Thymus (tissue), 14 donors: ENCODE measurements at places on chromosomes 1 and 21.

DNA sequence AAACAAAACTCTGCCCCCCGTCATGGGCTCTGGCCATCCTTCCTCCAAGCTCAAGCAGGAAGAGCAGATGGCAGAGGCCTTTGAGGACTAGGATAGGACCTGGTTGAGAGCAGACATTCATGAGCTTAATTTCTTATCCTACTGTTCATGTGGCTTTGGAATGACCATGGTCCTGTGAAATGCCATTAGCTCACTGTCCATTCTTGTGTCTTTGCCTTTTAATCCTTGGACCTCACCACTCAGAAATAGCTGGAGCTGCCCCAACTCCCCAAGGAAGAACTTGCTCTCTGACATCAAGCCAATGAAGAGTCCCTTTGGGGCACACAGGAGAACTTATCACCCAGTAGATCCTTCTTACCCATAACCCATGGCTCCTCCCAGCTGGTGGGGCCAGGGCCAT lies 11.6 kb upstream of the FAM20B start:
- H3K27ac ChIP-seq = no peak overlapping the region
- no peaks in the 10 kb centered on the region for H3K36me3 ChIP-seq
- H3K4me1 ChIP-seq = no peaks in the 10 kb centered on the region
- no peak overlapping the region for H3K4me3 ChIP-seq

DNA sequence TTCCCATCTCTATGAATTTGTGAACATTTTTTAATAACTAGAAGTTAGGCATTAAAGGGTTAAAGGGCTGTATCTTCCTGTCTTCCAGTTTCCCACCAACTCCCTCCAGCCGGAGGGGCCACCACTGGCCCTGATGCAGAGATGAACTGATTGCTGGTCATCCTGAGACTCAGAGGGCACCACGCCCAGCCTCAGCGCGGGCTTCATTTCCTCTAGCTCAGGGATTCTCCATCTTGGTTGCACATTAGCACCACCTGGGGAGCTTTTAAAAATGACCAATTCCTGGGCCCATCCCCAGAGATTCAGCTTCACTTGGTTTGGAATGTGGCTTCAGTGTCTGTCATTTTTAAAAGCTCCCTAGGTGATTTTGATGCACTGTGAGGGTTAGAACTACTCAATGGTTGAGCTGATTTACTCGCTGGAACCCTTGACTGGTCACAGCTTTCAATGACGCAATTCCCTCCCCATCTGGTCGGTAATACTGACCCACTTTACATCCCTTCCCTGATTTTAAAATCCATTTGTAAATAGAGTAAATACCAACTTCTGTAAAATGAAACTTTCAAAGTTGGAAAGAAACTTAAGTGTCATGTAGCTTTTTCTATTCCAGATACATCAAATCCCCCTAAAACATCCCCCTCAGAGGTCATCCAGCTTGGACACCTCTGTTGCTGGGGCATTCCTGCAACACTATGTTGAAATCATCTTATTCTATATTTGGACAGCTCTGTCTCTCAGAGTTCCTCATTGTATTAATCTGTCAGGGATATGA lies 5.1 kb downstream of the NAV1 start:
- no peak overlapping the region for H3K27ac ChIP-seq
- H3K36me3 ChIP-seq = no peaks in the 10 kb centered on the region
- peaks cover 25% of the 10 kb centered on the region for H3K27me3 ChIP-seq
- H3K4me3 ChIP-seq = no peak overlapping the region
- H3K4me1 ChIP-seq = peaks cover 9% of the 10 kb centered on the region
- no peak for DNase-seq

DNA sequence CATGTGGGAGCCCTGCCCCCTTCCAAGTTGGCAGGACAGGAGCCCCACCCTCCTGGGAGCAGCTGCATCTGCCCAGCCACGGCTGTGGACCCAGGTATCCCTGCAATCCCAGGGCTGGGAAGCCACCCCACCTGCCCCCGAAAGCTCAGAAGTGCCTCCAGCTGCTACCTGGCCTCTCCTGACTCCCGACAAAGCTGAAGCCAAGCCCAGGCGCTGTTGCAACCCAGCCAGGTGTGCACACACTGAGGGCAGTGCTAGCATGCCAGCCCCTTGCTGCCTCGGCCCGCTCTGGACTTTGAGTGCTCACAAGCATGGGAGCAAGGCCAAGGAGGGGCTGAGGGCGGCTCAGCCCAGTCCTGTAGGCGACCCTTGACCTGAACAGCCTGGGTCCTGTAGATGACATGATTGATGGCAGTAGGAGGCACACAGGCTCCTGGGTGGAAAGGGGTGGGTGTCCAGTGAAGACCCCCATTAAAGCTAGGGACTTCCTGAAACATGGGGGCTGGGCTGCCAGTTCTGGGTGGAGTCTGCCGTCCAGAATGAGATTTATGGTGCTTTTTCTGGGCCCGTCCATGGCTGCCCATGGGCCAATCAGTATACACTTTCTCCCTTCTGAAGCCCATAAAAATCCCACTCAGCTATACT lies 2.8 kb upstream of the SSU72 start:
- no peak overlapping the region for H3K4me3 ChIP-seq
- H3K4me1 ChIP-seq = peaks cover 16% of the 10 kb centered on the region
- H3K36me3 ChIP-seq = no peaks in the 10 kb centered on the region
- H3K27me3 ChIP-seq = no peaks in the 10 kb centered on the region
- no peak for DNase-seq

GRCh38 chr1:242427519-242427918 lies 97.0 kb downstream of the PLD5 start:
- no peak for DNase-seq
- no peaks in the 10 kb centered on the region for H3K27me3 ChIP-seq
- H3K36me3 ChIP-seq = no peaks in the 10 kb centered on the region
- H3K27ac ChIP-seq = peak overlapping the region; percentile 51
- no peak overlapping the region for H3K4me3 ChIP-seq

DNA sequence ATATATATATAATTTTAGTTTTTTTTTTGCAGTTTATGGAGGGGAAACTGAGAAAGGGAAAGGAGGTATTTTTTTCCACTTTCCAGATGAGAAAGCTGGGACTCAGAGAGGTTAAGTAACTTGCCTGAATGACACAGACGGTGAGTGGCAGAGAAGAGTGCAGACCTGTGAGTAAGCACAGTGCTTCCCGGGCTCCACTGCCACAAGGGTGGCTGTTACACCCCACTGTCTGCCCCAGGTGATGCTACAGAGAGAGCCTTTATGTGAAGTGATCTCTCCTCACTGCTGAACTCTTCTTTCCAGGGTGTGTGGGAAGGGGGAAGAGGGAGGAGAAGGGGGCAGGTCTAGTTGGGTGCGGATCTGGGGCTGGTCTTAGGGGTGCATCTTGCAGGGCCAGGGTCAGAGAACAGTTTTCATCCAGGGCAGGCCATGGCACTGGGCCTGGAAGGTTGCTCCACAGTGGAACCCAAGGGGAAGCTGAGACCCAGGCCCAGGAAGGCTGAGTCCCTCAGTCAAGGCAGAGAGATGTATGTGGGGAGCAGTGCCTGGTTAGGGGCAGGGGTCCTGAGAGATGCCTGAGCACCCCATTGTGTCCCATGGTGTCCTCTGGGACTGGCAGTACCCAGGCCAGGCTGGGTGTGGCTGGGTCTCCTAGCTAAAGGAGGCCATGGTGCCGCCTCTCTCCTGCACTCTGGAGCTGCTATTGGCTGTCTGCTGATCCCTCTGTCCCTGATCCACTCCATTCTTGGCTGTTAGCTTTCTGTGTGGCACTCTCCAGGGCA lies 357.5 kb downstream of the PTPRU start:
- no peak overlapping the region for H3K4me3 ChIP-seq
- DNase-seq = no peak
- no peaks in the 10 kb centered on the region for H3K36me3 ChIP-seq
- no peak overlapping the region for H3K27ac ChIP-seq
- no peaks in the 10 kb centered on the region for H3K4me1 ChIP-seq
- H3K27me3 ChIP-seq = no peaks in the 10 kb centered on the region

- no peaks in the 10 kb centered on the region for H3K27me3 ChIP-seq
- no peaks in the 10 kb centered on the region for H3K4me1 ChIP-seq
- H3K27ac ChIP-seq = no peak overlapping the region
- no peaks in the 10 kb centered on the region for H3K36me3 ChIP-seq
These were observed 14.2 kb downstream of the CLIC4 start for GRCh38 chr1:24759492-24759891.

DNA sequence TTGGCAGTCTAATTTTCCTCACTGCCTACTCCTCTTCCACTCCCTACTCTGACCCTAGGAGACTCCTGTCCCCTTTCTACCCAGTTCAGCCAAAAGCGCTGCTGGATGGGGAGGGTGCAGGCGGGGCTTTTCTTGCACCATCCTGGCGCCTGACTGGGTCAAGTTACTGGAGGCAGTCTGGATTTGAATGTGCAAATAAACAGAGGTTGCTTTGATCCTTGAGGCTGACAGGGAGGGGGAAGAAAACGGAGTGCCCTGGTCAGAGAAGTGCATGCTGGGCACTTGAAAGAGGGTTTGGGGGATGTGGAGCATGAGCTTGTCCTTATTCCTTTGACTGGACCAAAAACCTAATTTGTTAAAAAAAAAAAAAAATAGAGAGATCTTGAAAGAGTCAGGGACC lies 76.8 kb upstream of the SOX13 start:
- no peaks in the 10 kb centered on the region for H3K4me1 ChIP-seq
- no peak overlapping the region for H3K27ac ChIP-seq
- no peak for DNase-seq
- no peak overlapping the region for H3K4me3 ChIP-seq
- peaks cover 3% of the 10 kb centered on the region for H3K27me3 ChIP-seq

- no peak overlapping the region for H3K4me3 ChIP-seq
- H3K36me3 ChIP-seq = no peaks in the 10 kb centered on the region
- DNase-seq = no peak
- H3K4me1 ChIP-seq = no peaks in the 10 kb centered on the region
- no peaks in the 10 kb centered on the region for H3K27me3 ChIP-seq
These were observed 678.1 kb upstream of the CXADR start for GRCh38 chr21:16834791-16835190.

DNA sequence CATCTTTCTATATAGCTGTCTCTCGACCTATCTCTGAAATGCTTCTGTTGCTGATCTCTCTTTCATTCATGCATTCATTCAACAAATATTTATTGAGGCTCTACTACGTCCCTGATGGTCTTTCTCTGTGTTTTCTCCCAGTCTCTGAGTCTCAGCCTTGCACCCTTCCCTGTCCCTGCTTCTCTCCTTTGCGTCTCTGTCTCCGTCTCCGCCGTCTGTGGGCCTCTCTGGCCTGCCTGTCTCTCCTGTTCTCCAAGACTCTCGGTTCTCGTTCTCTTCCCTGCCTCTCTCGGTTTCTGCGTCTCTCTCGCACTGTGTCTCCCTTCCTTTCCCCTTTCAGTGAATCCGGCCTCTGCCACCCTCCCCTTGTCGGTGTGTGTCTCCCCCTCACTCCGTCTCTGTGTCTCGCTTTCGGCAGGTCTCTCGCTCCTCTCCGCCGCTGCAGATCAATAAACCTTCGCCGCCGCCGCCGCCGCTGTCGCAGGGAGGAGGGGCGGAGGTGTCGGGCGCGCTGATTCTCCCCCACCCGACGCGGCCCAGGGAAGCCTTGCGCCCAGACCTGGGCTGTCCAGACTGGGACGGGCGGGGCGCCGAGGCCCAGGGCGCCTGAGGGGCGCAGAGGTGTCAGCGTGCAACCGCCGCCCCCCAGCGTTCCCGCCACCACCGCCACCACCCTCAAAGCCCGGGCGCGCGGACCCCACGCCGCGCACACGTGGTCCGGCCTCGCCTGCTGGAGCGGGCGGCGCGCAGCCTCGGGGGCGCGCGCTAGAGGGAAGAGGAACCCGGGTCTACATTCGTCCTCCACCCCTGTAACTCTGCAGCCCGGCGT lies 3.0 kb downstream of the EFNA3 start:
- no peak for DNase-seq
- peaks cover 76% of the 10 kb centered on the region for H3K4me1 ChIP-seq
- no peaks in the 10 kb centered on the region for H3K36me3 ChIP-seq
- no peak overlapping the region for H3K4me3 ChIP-seq
- peaks cover 63% of the 10 kb centered on the region for H3K27me3 ChIP-seq
- H3K27ac ChIP-seq = no peak overlapping the region

- peak overlapping the region; percentile 87 for H3K27ac ChIP-seq
- DNase-seq = no peak
- no peaks in the 10 kb centered on the region for H3K27me3 ChIP-seq
- H3K36me3 ChIP-seq = peaks cover 9% of the 10 kb centered on the region
- peaks cover 66% of the 10 kb centered on the region for H3K4me1 ChIP-seq
These were observed 18.1 kb downstream of the GALNT2 start for GRCh38 chr1:230085178-230085515.

- peak overlapping the region; percentile 25 for H3K27ac ChIP-seq
- no peaks in the 10 kb centered on the region for H3K36me3 ChIP-seq
- H3K4me3 ChIP-seq = no peak overlapping the region
- H3K4me1 ChIP-seq = peaks cover 32% of the 10 kb centered on the region
- H3K27me3 ChIP-seq = no peaks in the 10 kb centered on the region
These were observed 1.9 kb downstream of the TMEM53 start for GRCh38 chr1:44672254-44672955.

GRCh38 chr1:65470766-65471165 lies 50.3 kb downstream of the LEPR start:
- H3K36me3 ChIP-seq = no peaks in the 10 kb centered on the region
- H3K27ac ChIP-seq = no peak overlapping the region
- no peak overlapping the region for H3K4me3 ChIP-seq
- no peaks in the 10 kb centered on the region for H3K27me3 ChIP-seq
- no peaks in the 10 kb centered on the region for H3K4me1 ChIP-seq
